ENCODE measurements at places on chromosomes 1 and 21. TPM values are rescaled to one million over a fixed set of nuclear protein-coding genes. Genes with fewer than 3 reads are reported as not detected.

Gene TXNDC12
- 43.9 TPM for total RNA-seq

Gene PLA2G2A
- total RNA-seq: 0.28 TPM

Gene NFIA
- total RNA-seq: 7.9 TPM

Gene TRIM17
- total RNA-seq: 0.09 TPM

Gene CHML
- total RNA-seq: 13.3 TPM

Gene CFHR2
- 0.09 TPM for total RNA-seq

Gene SLC35F3
- total RNA-seq: 3.2 TPM

Gene AADACL3
- 0.05 TPM for total RNA-seq

Gene BSND
- 0.14 TPM for total RNA-seq

Gene TEX38
- total RNA-seq: not detected

Gene E2F2
- total RNA-seq: 28.8 TPM

Gene CHIT1
- total RNA-seq: 6.2 TPM

Gene C1orf56
- total RNA-seq: 0.80 TPM

Gene THEM4
- total RNA-seq: 6.9 TPM

Gene AMY1C
- total RNA-seq: 2.5 TPM

Gene FALEC
- total RNA-seq: 0.19 TPM

Gene GNAT2
- 0.14 TPM for total RNA-seq

Gene CAPN8
- total RNA-seq: 0.38 TPM

Gene TESK2
- total RNA-seq: 3.9 TPM

Gene LGR6
- total RNA-seq: 0.05 TPM

Gene UQCRHL
- 9.0 TPM for total RNA-seq

Gene RCAN3
- 13.2 TPM for total RNA-seq

Gene DMRTA2
- 0.14 TPM for total RNA-seq

Gene CLCNKA
- under 0.01 TPM for total RNA-seq

Gene AMY1A
- 0.05 TPM for total RNA-seq

Gene PARS2
- 4.4 TPM for total RNA-seq

Gene PCBP3
- 12.8 TPM for total RNA-seq

Gene ZNF436
- 11.4 TPM for total RNA-seq

Gene TSPEAR
- total RNA-seq: 0.38 TPM

Gene OR11L1
- not detected for total RNA-seq

Gene SPATA45
- 0.33 TPM for total RNA-seq

Gene TMEM54
- 2.2 TPM for total RNA-seq

Gene CACNA1S
- total RNA-seq: 0.09 TPM

Gene AGMAT
- 3.8 TPM for total RNA-seq

Gene PIK3C2B
- 8.4 TPM for total RNA-seq

Gene C1QTNF12
- total RNA-seq: 2.1 TPM

Gene SYNC
- 0.66 TPM for total RNA-seq

Gene TCHH
- 0.05 TPM for total RNA-seq

Gene CDC7
- 18.3 TPM for total RNA-seq

Gene CCDC185
- total RNA-seq: not detected
